ENCODE measurements at places on chromosomes 3 and 15.

DNA sequence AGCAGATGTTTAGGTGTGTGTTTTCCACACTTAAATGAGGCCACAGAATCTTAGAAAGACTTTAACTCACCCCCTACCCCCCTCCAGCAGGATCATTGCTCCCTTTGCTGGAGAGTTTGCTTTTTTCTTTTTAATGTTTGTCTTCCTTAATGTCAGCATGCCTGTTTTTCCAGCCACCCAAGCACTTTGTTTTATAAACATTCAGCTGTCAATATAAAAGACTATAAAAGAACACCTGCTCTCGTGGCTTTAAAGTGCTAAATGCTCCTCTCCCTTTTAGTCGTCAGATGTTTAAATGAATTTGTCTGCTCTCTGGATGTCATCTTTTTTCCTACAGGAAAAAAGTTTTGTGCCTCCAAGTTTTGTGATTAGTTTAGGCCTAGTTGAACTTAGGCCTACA lies 61.7 kb downstream of the SIDT1 start:
- DNase-seq = no peak

DNA sequence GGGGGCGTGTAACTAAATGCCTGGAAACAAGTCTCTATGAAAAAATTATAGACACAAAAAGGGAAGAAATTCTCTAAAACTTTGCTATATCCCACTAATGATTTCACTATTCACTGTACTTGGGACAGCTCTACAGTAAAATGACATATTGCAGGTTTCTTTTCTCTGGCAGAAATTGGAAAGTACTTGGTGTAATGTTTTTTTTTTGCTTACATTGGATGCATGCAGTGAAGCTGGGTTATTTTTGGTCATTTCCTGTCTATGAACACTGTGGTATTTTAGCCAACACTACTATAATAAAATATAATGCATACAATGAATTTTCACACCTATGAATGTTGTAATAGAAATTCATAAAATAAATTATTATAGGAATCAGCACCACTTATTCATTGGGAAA lies 109.7 kb downstream of the LRRC49 start:
- no peak for DNase-seq

GRCh38 chr3:160973067-160973809 lies 131.9 kb downstream of the B3GALNT1 start:
- no peak for DNase-seq

GRCh38 chr3:122767540-122768372 lies 25.9 kb downstream of the HSPBAP1 start:
- DNase-seq = no peak
